ENCODE measurements at places on chromosomes 11 and 22. TPM values are rescaled to one million over a fixed set of nuclear protein-coding genes. Genes with fewer than 3 reads are reported as not detected.

DNA sequence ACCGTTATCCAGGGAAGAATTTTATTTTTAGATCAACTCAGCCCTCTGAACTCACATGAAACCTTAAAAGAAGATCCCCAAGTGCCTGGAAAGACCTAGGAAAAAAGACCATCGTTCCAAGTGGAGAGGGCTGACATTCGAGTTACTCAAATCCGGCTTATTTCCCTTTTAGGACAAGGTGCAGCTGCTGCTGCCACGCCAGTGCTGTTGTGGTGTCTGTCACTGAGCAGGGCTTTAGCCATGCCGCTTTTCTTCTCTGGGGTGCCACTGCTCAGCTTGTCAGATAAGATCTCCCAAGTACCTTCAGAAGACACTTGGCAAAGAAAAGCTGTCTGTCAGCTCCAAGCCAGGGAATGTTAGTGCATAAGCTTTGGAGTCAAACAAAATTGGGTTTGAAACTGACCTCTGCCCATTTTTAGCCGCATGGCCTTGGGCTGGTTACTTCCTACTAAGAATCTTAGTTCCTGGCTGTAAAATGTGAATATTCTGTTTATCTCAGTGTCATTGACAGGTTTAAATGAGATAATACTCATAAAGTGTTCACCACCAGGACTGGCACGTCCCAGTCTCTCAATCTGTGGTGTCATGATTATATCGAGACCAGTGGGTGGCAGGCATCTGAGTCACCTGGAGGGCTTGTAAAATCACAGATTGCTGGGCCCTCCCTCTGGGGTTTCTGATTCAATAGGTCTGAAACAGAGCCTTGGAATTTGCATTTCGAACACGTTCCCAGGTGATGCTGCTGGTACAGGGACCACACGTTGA is 117.5 kb downstream of the PKNOX2 start:
- H3K36me3 ChIP-seq: no peaks in the 10 kb centered on the region
- H3K4me1 ChIP-seq: no peaks in the 10 kb centered on the region
- H3K27ac ChIP-seq: no peak overlapping the region
- DNase-seq: no peak

The MUC2 gene
- 0.26 TPM for total RNA-seq

The SHANK2 gene
- 0.88 TPM for total RNA-seq

- H3K36me3 ChIP-seq: no peaks in the 10 kb centered on the region
- no peaks in the 10 kb centered on the region for H3K27me3 ChIP-seq
- H3K4me3 ChIP-seq: no peak overlapping the region
- no peaks in the 10 kb centered on the region for H3K4me1 ChIP-seq
These were observed 91.5 kb downstream of the CACNA1I start for GRCh38 chr22:39661842-39662685.

- no peak for DNase-seq
- H3K27me3 ChIP-seq: no peaks in the 10 kb centered on the region
- no peak overlapping the region for H3K4me3 ChIP-seq
- no peaks in the 10 kb centered on the region for H3K36me3 ChIP-seq
These were observed 409.2 kb downstream of the TBC1D22A start for GRCh38 chr22:47171441-47172221.

The LRFN4 gene
- 17.0 TPM for total RNA-seq

GRCh38 chr11:10005955-10006525 is 288.0 kb downstream of the SBF2 start:
- H3K4me3 ChIP-seq: no peak overlapping the region
- H3K27me3 ChIP-seq: no peaks in the 10 kb centered on the region
- H3K4me1 ChIP-seq: no peaks in the 10 kb centered on the region
- DNase-seq: no peak
- no peaks in the 10 kb centered on the region for H3K36me3 ChIP-seq
- no peak overlapping the region for H3K27ac ChIP-seq

- DNase-seq: no peak
- H3K36me3 ChIP-seq: no peaks in the 10 kb centered on the region
- H3K4me3 ChIP-seq: no peak overlapping the region
- no peaks in the 10 kb centered on the region for H3K27me3 ChIP-seq
These were observed 55.2 kb downstream of the FLRT1 start for GRCh38 chr11:64090806-64091516.

The SMIM35 gene
- total RNA-seq: not detected

Data from uterus (tissue), 4 donors.